ENCODE measurements at places on chromosomes 13 and 19. TPM values are rescaled to one million over a fixed set of nuclear protein-coding genes. Genes with fewer than 3 reads are reported as not detected.

SHANK1 gene
- 3.9 TPM for total RNA-seq

POU2F2 gene
- 6.6 TPM for total RNA-seq

LONP1 gene
- 180 TPM for total RNA-seq

UFM1 gene
- 57.7 TPM for total RNA-seq

PEAK3 gene
- total RNA-seq = not detected

PGLYRP1 gene
- total RNA-seq = not detected

TRPC4 gene
- total RNA-seq = 5.0 TPM

ARHGAP33 gene
- total RNA-seq = 39.8 TPM

ENOX1 gene
- 0.09 TPM for total RNA-seq

CEACAM21 gene
- total RNA-seq = 0.35 TPM

ZNF829 gene
- 7.0 TPM for total RNA-seq

TYROBP gene
- total RNA-seq = 0.46 TPM

TEX101 gene
- total RNA-seq = not detected

PLIN5 gene
- total RNA-seq = 4.2 TPM
